SHP77 (cell line): ENCODE measurements at places on chromosomes 11 and 22.

DNA sequence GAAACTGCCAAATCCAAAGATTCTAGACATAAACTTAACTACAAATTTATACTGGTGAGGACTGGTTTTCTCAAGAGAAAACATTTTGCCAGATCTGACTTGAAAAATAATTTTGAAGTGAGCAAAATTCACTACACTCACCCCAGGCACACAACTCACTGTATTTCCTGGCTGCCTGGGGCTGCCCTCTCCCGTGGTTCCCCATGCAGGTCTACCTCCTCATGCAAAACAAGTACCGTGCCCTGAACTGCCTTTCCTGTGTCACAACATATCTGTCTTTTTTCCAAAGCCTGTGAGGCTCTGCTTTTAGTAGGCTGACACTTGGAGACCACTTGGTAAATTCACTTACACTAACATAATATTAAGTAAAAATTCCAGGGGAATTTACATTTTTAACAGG is 76.4 kb downstream of the LIF start:
- DNase-seq = no peak

GRCh38 chr11:77454867-77455655 is 18.8 kb downstream of the PAK1 start:
- no peak for DNase-seq

GRCh38 chr11:118263695-118264568 is at the start of gene MPZL2:
Gene MPZL2, minus strand, starts transcription at chr11:118264297. Its CDS starts 144 bp downstream, at chr11:118264153.
- DNase-seq = no peak

- no peak for DNase-seq
Measured at GRCh38 chr22:27610863-27611786, 190.4 kb downstream of the MN1 start.

DNA sequence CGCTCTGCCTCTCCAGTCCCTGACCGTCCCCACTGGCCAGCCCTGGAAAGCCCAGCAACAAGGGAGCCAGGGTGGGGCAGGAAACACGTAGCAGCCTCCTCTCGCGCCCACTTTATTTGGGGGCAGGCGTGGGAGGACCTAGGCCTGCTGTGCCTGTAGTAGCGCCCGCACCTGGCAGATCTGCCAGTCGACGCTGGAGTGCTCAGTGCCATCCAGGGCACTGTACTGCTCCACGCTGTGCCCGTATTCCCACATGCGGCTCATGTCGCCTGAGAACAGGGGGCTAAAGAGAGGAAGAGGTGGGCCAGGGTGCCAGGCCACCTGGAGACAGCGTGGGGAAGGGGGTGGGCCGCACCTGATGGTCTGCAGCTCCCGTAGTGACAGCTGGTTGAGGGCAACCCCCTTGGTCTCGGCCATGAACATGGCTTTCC is 17.0 kb upstream of the DRICH1 start:
- DNase-seq = no peak

DNA sequence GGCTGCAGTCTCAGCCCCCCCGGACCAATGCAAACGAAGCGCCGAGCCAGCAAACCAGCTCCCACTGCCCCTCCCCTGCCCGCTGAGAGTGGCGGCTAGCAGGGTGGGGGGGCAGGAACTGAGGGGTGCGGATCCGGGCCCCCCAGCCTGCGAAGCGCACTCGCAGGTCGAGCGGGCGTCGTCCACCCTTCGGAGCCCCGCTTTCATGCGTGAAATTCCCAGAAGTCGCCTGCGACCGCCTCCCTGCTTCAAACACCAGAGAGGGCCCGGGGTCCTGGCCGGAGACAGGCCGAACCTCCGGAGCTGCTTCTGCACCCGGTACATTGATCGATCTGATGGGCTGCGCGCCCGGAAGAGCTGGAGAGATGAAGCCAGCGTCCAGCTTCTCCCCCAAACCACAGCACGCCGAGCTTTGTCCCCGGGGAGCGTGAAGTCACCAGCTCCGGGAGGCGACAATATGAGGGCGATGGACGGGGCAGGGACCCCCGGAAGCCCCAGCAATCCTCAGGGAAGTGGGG is 646 bp upstream of the PATZ1 start:
- no peak for DNase-seq

DNA sequence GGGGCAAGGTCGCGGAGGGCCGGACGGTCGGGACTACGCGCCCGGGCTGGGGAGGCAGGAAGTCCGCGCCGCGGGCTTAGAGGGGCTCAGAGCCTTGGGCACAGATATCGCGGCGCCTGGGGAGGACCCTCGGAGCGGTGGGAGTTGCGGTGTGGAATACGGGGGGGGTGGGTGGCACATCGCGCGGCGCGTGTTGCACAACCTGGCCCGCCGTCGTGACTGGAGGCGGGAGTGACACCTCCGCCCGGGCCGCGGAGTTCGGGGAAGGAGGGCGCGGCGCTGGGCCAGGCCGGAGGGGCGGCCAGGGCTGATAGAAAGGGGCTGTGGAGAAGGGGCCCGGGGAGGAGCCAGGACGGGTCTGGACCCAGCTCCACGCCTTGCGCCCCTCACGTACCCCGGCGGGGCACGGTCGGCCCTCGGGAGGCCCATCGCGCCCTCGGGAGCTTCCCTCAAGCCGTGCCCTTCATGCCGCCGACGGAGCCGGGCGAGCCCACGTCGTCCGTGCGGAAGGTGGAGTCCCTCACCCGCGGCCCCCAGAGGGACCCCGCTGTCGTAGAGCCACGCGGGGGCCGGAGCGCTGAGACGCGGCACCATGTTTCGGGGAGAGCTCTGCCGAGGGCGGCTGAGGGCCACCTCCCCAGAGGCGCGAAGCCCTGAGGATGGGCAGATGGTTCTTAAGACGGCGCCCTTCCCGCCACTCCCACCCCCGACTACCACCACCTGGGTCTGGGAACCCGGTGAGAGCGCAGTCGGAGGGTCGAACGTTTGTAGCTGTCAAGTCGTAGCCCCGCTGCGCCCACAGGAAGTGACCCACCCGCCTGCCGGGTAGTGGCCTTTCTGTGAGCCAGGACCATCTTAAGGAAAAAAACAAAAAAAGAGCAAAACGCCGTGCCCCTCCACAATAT is 729 bp downstream of the IL17RA start:
- peak; percentile 32 for DNase-seq

DNA sequence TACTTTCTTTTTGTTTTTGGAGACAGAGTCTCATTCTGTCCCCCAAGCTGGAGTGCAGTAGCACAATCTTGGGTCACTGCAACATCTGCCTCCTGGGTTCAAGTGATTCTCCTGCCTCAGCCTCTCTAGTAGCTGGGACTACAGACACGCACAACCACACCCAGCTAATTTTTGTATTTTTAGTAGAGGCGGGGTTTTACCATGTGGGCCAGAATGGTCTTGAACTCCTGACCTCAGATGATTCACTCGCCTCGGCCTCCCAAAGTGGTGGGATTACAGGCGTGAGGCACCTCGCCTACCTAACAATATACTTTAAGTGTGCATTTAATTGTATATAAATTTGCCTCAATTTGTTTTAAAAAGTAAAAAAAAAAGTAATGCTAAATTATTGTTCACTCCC is 38.4 kb downstream of the GRK3 start:
- no peak for DNase-seq

DNA sequence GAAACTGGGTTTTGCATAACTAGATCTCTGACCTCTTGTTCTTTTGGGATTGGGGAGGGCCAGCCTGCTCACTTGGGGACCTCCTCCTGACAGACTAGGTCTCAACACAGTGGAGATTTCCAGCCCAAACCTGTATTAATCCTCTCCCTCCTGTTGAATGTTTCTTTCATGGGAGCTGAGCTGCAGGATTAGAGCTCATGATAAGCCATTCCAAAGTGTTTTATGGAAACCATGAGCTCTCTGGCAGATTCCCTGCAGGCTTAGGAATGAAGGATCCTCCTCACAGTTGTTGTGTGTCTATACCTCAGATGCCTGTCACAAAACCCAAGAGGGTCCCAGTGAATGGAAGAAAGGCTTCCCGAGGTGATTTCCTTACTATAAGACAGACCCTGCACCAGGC is 248.4 kb upstream of the B3GAT1 start:
- DNase-seq = no peak

DNA sequence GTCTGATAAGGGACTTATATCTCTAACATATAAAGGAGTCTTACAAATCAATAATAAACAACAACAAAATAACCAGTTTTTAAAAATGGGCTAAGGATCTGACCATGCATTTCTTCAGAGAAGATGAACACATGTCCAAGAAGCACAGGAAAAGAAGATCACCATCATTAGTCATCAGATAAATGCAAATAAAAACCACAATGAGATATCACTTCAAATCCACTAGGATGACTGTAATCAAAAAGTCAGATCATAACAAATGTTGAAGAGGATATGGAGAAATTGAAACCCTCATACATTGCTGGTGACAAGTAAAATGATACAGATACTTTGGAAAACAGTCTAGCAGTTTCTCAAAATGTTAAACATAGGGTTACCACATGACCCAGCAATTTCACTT is 61.2 kb upstream of the MYOD1 start:
- DNase-seq = no peak

- peak; percentile 49 for DNase-seq
Measured at GRCh38 chr11:84558085-84558905, 1068.8 kb downstream of the DLG2 start.

DNA sequence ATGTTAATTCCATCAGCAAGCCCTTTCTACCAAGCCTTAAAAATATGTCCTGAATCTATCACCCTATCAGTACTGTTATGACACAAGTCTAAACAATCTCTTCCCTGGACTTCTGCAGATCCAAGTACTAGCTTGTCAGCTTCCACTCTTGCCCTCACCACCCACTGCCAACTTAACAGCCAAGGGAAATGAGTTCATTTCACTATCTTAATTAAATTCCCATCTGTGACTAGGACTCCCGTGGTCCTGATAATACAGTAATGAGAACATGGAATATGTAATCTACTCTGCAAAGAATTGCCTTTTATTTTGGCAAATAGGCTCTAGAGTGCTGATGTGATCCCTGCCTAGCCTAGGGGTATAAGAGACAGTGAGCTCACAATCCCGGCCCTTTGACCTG is 10.1 kb downstream of the UBQLN3 start:
- DNase-seq = no peak

- DNase-seq = no peak
Measured at GRCh38 chr22:27307545-27308247, 493.9 kb downstream of the MN1 start.

- DNase-seq = no peak
Measured at GRCh38 chr22:42602470-42602869, 12.2 kb downstream of the POLDIP3 start.
